ENCODE measurements at places on chromosomes 11 and 22.

GRCh38 chr22:45638834-45639746 is 32.5 kb upstream of the ATXN10 start:
- no peak for DNase-seq

- no peak for DNase-seq
Observed at GRCh38 chr22:47835726-47836125, 1073.3 kb downstream of the TBC1D22A start.

DNA sequence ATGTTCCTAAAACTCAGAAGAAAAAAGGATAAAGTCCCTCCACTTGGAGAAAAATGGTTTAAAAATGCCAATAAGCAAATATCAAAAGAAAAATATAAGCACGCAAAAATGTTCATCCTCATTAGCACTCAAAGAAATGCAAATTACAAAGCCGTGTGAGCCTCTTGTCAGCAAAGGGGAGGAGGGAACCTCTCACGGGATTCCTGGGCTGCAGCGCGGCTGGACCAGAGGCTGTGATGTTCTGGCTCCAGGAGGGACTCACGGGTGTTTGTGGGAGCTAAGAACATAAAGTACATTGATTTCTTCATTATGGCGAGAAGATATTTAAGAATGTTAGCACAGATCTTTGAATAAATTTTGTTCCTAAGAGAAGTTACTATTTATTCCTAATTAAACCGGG is 1451.2 kb downstream of the BRD1 start:
- DNase-seq, result no peak

DNA sequence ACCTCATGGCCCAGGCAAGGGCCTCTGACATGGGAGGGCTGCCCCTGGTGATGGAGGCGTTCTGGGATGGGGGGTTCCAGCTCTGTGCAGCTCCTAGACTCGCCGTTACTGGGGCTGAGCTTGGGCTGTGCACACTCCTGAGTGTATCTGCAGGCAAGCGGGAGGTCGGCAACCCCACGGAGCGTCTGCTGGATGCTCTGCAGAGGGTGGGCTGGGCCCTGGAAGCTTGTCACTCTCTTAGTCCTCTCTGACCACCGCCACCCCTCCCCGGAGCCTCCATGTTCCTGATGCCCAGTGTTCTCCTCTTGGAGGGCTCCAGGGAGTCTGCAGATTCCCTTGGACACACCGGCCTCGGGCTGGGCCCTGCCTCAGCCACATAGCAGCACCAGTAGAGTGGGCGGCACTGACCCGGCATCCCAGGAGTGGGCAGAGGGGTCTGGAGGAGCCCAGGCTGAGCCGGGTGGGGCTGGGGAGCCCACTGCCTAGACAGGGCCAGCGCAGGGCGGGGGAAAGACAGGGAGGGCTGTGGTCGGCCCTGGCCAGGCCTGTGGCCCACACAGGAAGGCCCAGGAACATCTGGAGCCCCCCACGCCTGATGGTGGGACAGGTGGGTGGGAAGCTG is 20.6 kb upstream of the MUC5B start:
- DNase-seq, result no peak

DNA sequence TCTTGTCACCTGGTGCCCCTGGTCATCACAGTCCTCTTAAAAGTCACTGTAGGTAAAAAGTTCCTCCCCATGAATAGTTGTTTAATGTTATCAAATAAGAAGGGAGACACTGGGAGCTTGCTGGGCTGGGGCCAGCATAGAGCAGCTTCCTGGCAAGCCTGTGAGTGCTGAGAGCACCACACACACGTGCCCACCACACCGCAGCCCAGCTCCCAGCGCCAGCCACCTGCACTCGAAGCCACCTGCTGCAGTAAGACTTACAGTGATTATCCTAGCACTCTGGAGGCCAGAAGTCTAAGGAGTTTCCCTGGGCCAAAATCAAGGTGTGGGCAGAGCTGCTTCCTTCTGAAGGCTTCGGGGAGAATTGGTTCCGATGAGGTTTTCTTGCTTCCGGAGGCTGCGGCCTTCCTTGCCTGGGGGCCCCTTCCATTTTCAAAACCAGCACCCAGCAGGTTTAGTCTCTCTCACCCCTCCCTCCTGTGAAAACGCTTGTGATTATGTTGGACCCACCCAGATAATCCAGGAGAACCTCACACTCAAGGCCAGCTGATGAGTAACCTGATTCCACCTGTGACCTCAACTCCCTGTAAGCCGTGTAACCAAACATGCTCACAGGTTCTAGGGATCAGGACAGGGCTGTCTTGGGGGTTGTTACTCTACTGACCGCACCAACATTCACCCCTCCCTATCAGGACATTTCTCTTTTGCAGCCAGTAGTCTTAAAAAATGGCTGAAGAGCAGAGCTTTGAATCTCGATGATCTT is 687.2 kb downstream of the TBC1D22A start:
- no peak for DNase-seq

DNA sequence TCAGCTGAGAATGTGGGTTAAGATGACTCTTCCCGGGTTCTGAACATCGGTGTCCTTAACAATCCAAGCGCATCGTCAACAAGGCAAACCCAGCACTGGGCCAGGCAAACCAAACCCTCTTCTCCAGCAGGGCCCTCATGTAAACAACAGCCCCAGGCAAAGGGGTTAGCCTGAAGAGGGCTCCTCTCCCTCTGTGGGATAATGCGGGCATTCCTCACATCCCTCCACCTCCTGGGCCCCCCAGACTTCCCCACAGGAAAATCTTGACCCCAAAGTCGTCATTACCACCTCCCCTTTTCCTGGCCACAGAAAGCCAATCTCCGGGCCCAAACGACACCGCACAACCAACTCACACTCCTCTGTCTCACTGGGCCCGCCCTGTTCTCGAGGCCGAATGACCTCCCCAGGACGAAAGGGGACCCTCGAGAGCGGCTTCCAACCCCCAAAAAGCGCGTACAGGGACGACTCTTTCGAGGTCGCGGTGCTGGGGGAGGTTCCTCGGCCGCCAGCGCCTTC is 566 bp downstream of the DDB1 start:
- DNase-seq, result no peak

DNA sequence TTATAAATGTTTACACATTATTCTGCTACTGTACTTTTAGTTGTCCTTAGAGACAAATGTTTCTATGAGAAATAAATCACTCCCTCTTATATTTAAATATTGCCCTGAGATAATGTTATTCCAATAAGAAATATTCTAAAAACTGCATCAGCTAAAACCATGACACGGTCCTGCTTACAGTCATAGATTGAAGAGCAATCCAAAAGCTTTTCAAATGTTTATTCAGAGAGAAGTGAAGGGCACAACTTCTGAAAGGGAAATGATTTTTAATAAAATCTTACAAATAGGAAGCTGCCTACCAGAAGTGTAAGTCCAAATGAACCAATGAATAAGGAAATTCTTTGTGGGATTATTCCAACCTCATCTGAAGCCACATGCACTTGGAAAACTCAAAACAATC is 49.2 kb downstream of the STK33 start:
- DNase-seq, result no peak

DNA sequence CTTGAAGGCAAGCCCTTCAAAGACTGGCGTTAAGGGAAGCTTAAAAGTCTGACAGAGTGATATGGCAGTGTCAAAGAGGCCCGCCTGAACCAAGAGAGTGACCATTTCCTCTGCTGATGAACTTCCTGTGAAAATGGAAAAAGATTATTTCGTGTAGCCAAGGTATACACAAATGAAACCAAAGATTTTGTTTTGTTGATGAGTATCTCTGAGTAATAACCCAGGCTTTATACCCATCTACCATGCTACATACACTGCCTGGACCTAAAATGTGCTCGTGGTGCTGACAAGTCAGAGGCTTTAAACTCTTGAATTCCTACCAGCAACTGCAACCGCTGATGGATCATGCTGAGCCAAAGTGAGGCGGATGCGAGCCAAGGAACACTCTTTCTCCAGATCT is 21.0 kb upstream of the FNBP4 start:
- DNase-seq, result no peak
